ENCODE measurements at places on chromosomes 2 and 18.

- no peak for DNase-seq
Measured at GRCh38 chr2:139773720-139774277, 993.6 kb upstream of the NXPH2 start.

DNA sequence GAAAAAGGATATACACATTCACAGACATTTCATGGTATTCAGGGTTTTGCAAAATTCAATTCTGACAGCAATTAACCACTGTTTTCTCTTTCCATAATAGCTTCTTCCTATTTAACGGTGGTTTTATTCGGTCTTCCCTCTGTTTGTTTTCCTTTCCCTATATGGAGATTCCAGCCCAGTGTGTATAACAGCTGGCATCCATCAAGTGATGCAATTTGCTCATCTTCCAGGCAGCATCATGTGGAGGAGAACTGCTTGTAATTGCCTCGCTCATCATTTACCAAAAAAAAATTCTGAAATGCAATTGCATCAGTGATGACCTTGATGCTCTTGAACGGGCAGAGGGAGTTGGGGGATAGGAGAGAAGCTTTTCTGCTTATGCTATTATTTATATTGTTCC is 165.9 kb upstream of the PGAP1 start:
- no peak for DNase-seq

DNA sequence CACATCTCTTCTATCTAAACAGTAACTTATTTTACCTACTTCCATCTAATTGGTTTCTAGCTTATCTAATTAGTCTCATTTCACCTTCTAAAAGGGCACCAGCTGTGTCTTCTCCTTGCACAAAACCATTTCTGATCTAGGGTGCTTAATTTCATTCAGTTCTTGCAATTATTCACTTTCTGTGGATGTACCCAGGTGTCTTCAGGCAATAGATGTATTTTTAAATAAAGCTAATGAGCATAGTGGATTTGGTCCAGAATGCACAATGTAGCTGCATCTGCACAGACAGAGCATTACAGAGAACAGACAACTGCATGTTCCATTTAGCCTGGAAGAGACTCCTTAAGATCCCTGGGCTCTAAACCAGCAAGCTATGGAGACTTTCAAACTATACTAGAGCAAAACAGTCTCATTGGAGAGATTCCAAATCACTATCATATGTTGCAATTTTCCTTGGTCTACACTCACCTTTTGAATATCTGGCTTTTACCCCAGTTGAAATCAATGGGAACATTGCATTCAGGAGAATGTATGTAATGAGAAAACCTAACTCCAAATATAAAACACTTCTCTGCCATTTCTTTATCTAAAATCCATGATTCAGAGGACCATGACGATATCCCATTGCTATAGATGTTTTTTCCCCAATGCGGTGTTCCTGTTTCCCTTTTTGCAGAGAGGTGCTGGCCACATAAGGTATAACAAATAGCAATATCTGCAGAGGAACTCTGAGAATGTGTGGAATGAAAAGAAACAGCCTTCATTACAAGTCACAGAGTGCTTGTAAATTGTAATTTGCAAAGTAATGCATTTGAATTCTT is 3.5 kb upstream of the RFX8 start:
- no peak for DNase-seq

GRCh38 chr18:30135938-30136337 is 906.6 kb downstream of the DSC3 start:
- DNase-seq = no peak

- DNase-seq = no peak
Measured at GRCh38 chr18:1511619-1512311, 607.1 kb downstream of the ADCYAP1 start.

GRCh38 chr2:126463892-126464674 is 191.9 kb upstream of the GYPC start:
- DNase-seq = no peak

DNA sequence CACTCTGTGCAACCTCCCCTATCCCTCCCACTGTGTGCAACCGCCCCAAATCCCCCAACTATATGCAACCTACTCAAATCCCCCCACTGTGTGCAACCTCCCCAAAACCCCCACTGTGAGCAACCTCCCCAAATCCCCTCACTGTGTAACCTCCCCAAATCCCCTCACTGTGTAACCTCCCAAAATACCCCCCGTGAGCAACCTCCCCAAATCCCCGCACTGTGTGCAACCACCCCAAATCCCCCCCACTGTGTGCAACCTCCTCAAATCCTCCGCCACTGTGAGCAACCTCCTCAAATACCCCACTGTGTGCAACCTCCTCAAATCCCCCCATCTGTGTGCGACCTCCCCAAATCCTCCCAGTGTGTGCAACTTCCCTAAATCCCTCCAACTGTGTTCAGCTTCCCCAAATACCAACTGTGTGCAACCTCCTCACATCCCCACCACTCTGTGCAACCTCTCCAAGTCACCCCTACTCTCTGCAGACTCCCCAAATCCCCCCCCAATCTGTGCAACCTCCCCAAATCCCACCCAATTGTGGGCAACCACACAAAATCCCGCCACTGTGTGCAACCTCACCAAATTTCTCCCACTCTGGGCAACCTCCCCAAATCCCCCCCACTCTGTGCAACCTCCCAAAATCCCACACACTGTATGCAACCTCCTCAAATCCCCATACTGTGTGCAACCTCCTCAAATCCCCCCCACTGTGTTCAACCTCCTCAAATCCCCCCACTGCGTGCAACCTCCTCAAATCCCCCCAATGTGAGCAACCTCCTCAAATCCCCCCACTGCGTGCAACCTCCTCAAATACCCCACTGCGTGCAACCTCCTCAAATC is 114.1 kb downstream of the TPO start:
- DNase-seq = no peak

- DNase-seq = no peak
Measured at GRCh38 chr2:129784486-129784885, 195.0 kb upstream of the RAB6C start.

DNA sequence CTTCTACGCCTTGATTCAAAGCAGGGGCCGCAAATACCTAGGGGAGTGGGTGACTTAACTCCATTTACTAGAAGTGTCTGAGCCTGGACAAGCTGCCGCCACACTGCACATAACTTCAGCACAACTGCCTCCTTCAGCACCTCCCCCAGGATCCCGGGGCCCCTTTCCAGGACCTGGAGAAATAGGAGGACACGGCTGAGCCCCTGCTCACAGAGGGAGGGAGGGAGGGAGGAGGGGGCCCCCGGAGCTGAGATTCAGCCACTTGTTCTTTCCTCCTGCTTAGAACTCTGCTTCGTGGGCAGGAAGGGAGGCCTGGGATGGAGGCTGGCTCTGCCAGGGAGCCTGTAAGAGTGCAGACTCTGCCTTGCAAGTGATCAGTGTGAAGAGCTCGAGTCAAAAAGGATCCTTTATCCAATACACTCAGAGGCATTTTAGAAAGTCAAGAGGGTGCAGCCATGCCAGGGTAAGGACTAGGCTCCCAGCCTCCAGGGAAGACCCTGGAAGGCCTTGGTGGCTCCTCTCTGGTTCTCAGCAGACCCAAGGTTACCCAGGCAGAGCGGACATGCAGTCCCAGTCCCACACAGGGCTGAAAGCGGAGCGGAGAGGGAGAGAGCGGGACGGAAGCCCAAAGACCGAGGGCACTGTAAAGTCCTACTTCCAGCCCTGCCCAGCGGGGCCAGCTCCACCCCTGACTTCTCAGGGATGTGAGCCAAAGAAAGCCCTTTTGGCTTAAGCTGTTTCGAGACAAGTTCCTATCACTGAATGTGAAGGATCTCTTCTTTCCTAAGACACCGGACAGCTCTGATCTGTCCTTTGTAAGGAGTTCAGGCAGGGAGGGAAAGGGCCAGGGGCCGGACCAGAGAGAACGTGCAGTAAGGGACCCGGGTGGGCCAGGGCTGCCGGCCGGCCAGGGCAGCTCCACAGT is 8.6 kb upstream of the ARMC9 start:
- peak; percentile 52 for DNase-seq

DNA sequence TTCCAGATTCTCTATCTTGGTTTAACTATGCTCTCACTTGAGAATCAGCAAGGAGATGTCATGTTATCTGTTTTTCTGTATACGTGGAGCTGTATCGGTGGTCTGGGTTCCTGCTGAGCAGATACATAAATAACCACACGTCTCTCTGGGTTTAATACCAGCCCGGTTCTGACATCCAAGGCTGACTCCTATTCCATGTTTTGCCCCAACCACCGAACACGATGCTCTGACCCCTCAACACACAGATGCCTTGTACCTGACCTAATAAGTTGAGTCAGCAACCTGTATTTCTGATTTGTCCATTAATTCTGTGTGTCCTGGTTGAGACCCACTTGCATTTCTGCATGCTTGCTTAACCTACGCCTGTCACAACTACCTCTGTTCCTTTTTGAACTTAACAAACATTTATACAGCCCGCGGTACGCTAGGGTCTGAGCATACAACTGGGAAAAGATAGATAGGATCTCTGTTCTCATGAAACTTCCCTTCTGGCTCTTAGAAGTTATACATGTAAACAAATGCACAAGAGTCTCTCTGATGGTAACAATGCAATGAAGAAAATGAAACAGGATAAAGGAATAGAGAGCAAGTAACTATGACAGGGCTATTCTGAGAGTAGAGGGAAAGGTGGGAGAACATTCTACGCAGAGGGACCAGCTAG is 480.4 kb downstream of the PARD3B start:
- no peak for DNase-seq

GRCh38 chr18:33802955-33803354 is 224.9 kb downstream of the ASXL3 start:
- DNase-seq = no peak

- DNase-seq = no peak
Measured at GRCh38 chr2:147086715-147087114, 758.1 kb upstream of the ACVR2A start.

DNA sequence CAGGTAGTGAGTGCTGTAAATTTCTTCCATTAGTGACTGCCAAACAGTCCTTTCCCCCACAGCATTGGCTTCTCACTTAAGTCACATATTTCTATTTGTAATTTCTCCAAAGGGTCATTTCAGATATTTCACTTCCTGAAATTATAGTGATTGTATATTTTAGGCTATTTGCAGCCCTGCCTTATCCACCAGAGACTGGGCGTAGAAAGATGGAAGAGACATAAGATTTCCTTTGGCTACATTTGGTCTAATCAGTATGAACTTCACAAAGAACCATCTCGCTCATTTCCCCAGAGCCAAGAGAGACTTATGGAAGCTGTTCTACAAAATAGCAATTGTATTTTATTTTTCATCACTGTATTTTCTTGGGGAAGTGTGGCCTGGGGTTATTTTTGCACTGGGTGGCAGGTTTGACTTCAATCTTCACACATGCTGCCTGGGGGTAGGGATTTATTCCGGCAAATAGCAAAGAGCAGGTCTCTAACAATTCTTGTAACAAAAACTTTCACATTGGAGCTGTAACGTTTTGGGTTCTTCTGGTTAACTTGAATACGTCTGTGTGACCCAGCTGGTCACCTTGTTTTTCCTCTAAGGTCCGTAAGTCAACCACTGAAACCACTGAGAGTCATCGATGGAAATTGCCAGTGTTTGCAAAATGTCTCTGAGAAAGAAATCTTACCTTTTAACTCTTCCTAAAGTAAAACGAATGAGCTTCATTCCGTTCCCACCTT is 170.6 kb upstream of the SERPINE2 start:
- DNase-seq = no peak

GRCh38 chr2:36530178-36530982 is 67.6 kb downstream of the FEZ2 start:
- no peak for DNase-seq

- no peak for DNase-seq
Measured at GRCh38 chr2:221680548-221680947, 108.4 kb upstream of the EPHA4 start.

DNA sequence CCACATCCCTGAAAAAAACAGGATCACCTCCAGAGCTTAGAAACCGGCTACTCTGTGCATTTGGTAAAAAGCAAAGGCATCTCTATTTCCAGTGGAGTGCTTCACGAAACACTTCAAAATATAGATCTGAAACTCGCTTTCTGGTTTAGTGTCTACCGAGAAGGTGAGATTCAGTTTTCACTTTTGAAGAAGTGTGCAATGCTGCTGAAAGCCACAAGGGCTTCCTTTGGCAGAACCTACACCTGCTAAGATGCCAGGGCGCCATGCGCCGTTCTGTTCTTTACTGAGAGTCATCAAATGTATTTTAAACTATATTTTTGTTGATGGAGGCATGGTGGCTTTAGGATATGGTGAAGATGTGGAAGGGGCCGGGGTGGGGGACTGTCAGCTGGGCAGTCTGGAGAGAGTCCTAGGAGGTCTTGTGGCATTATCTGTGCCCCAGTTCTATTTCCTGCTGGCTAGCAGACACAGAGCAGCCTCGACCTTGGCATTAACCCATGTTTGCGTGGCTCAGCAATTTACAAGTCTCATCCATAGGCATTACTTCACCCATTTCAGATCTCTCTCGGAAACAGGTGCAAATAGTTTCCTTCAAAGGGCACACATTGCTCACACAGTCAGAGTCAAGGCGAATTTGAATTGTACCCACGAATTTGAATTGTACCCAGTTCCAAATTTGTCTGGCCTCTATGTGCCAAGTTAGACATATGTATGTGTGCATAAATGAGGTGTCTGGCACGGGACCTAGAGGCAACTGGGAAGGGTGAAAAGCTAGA is 46.7 kb upstream of the KCNF1 start:
- no peak for DNase-seq

DNA sequence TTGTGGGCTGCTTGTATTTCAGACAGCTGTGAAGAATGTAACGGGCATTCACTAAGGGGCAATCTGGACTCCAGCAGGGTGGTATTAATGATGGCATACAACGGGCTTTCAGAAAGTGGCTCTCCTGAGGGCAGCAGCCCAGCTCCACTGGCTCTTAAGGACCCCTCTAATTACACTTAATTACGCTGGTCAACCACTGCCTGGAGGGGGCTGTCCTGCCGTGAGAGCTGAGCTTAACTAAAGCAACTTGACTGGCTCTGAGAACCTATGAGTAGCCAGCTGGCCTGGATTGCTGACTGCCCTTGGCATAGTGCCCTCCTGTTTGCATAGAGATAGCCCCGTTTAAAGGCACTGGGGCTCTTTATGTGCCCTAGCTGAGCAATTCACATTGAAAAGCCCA is 3.8 kb downstream of the LIPG start:
- DNase-seq = no peak

- no peak for DNase-seq
Measured at GRCh38 chr2:170455617-170456426, 259.3 kb upstream of the SP5 start.

GRCh38 chr2:10059552-10060335 is 16.4 kb downstream of the KLF11 start:
- no peak for DNase-seq

DNA sequence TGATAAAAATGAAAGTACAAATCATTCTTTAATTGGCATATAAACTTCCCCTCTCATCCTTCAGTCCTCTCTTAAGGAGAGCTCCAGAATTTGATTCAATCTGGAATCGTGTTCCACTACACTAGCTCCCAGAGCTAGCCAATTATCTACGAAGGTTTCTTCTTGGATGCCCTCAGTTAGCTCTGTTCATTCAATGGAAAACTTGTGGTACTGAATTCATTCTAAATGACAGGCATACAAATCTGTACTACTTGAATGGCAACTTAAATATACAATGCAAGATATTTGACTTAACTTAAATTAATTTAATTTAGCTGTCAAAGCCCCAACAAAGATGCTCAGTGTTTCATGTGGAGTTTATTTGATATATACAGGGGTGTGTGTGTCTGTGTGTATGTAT is 1474.2 kb upstream of the CELF4 start:
- no peak for DNase-seq

GRCh38 chr2:190984595-190984994 is 29.4 kb downstream of the STAT1 start:
- DNase-seq = no peak

Measured in thoracic aorta (tissue), 2 donors.